ENCODE measurements at places on chromosomes 11 and 22.

- H3K36me3 ChIP-seq: peaks cover 27% of the 10 kb centered on the region
- no peaks in the 10 kb centered on the region for H3K27me3 ChIP-seq
Measured at GRCh38 chr11:70352601-70353000, 45.7 kb upstream of the CTTN start.

GRCh38 chr22:19814428-19814827 lies 40.2 kb downstream of the GNB1L start:
- H3K36me3 ChIP-seq: no peaks in the 10 kb centered on the region
- no peak overlapping the region for H3K4me3 ChIP-seq
- no peak for DNase-seq
- no peaks in the 10 kb centered on the region for H3K4me1 ChIP-seq
- H3K27me3 ChIP-seq: no peaks in the 10 kb centered on the region

- H3K36me3 ChIP-seq: no peaks in the 10 kb centered on the region
- H3K4me1 ChIP-seq: no peaks in the 10 kb centered on the region
- no peak overlapping the region for H3K4me3 ChIP-seq
- H3K27ac ChIP-seq: no peak overlapping the region
- peak; percentile 25 for DNase-seq
- peaks cover 11% of the 10 kb centered on the region for H3K27me3 ChIP-seq
Measured at GRCh38 chr11:33362051-33362910, 105.1 kb downstream of the HIPK3 start.

DNA sequence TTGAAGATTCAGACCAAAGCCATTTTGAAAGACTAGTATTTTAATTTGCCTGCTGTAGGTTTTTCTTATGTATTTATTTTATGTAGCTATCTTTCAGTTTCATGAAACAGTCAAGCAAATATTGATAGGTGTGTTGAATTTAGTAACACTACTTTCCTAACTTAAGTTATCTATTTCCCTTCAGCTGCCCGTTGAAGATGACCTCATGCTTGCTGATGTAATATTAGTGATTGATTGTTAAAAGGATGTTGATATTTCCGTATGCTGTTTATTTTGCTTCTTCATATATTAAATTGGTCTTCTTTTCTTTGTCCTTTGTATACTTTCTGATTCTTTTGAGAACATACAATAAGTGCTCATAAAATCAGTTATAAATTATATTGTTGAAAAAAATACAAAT lies 86.8 kb upstream of the CHORDC1 start:
- no peaks in the 10 kb centered on the region for H3K36me3 ChIP-seq
- no peak for DNase-seq
- no peak overlapping the region for H3K4me3 ChIP-seq
- no peak overlapping the region for H3K27ac ChIP-seq

DNA sequence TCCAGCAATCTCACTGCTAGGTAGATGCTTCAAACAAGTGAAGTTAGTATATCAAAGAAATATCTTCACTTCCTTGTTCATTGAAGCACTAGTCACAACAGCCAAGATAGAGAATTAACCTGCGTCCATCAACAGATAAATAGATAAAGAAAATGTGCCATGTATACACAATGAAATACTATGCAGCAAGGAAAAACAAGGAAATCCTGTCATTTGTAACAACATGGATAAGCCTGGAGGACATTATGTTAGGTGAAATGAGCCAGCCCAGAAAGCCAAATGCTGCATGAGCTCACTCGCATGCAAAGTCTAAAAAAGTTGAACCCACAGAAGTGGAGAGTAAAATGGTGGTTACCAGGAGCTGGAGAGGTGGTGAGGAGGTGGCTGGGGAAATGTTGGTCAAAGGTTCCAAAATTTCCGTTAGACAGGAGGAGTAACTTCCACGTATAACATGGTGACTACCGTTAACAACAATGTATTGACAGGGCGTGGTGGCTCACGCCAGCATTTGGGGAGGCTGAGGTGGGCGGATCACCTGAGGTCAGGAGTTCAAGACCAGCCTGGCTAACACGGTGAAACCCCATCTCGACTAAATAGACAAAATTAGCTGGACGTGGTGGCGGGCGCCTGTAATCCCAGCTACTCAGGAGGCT lies 23.6 kb upstream of the CARS1 start:
- H3K4me3 ChIP-seq: no peak overlapping the region
- no peak for DNase-seq
- H3K27me3 ChIP-seq: peaks cover 2% of the 10 kb centered on the region

DNA sequence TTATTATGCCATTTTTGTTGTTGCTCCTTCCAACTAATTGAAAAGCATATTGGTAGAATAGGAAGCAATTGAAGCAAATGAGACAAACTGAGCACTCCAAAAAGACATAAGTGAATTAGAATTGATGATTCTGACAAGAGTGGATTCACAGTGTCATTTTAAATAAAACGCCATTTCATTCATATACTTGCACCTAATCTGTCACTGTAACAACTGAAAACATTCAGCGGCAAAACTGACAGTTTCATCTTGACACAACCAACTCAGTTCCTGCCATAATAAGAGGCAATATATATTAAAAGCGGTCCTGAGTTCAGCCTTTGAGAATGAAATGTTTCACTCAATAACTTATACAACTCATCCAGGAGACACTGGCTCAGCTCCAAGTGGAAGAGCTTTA lies 306.8 kb downstream of the CNTN5 start:
- DNase-seq: no peak
- H3K27ac ChIP-seq: no peak overlapping the region

DNA sequence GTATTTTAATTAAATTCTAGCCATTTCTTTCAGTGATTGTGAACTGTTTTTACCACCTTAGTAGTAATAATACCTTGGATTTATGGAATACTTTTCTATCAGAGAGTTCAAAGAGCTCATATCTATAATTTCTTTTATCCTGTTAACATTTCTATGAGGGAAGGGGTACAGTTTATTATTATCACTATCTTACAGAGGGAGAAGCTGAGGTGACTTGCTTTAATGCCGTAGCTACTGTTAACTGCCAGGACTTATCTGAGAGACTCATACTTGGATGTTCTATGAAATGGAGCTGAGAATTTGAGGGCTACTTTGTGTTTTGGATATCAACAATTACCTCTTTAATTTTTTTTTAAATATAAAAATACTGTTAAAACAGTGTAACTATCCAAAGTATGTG lies 3.3 kb downstream of the REXO2 start:
- H3K36me3 ChIP-seq: peaks cover 34% of the 10 kb centered on the region
- no peak overlapping the region for H3K4me3 ChIP-seq
- DNase-seq: no peak
- peaks cover 26% of the 10 kb centered on the region for H3K4me1 ChIP-seq
- no peak overlapping the region for H3K27ac ChIP-seq

Data from activated CD8-positive, alpha-beta T cell treated with anti-CD3 and anti-CD28 coated beads for 36 hours (primary cell).